Right lobe of liver (tissue), 6 donors: ENCODE measurements at places on chromosomes 4 and X. TPM values are rescaled to one million over a fixed set of nuclear protein-coding genes. Genes with fewer than 3 reads are reported as not detected.

- DNase-seq: no peak
Observed at GRCh38 chr4:2961421-2961810, 1.8 kb downstream of the NOP14 start.

GRCh38 chrX:151765026-151765425, 30.5 kb downstream of the CNGA2 start:
- no peak for DNase-seq

POLR2B gene
- total RNA-seq: 26.0 TPM

- DNase-seq: no peak
Observed at GRCh38 chr4:72743078-72743477, 174.1 kb upstream of the ADAMTS3 start.

- no peak for DNase-seq
Observed at GRCh38 chr4:176066757-176067156, 1.1 kb downstream of the WDR17 start.

DNA sequence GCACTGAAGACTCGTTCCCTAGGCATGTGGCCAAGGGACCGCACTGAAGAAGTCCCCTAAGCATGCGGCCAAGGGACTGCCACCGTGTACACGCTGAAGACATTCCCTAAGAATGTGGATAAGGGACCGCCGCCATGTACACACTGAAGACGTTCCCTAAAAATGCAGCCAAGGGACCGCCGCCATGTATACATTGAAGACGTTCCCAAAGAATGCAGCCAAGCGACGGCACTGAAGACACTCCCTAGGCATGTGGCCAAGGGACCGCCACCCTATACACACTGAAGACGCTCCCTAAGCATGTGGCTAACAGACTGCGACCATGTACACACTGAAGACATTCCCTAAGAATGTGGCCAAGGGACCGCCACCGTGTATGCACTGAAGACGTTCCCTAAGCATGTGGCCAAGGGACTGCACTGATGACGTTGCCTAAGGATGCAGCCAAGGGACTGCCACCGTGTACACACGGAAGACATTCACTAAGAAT, 31.5 kb downstream of the DHRSX start:
- DNase-seq: peak; percentile 31
